ENCODE measurements at places on chromosomes 2 and 18. TPM values are rescaled to one million over a fixed set of nuclear protein-coding genes. Genes with fewer than 3 reads are reported as not detected.

The HOXD12 gene
- total RNA-seq, result not detected

The MFSD2B gene
- total RNA-seq, result 0.13 TPM

The PSMA8 gene
- not detected for total RNA-seq

The SLC39A6 gene
- total RNA-seq, result 186 TPM

The ING5 gene
- 40.1 TPM for total RNA-seq

The SIGLEC15 gene
- total RNA-seq, result 1.8 TPM

The ANKRD36C gene
- 29.8 TPM for total RNA-seq

The IL37 gene
- not detected for total RNA-seq

The SERPINB8 gene
- total RNA-seq, result 14.3 TPM

The KANSL1L gene
- 20.5 TPM for total RNA-seq

The GPR45 gene
- not detected for total RNA-seq

The GKN2 gene
- total RNA-seq, result not detected

The ANKRD62 gene
- total RNA-seq, result not detected

The DUSP2 gene
- total RNA-seq, result 2.9 TPM

The IMMT gene
- total RNA-seq, result 47.3 TPM

The COL6A3 gene
- total RNA-seq, result 2,074 TPM

The ERFE gene
- total RNA-seq, result 0.56 TPM

The PDCD1 gene
- total RNA-seq, result not detected

The BOLL gene
- not detected for total RNA-seq

The LAMA3 gene
- total RNA-seq, result 3.8 TPM

The MC4R gene
- total RNA-seq, result not detected

The TGFA gene
- 2.8 TPM for total RNA-seq

The SERPINB13 gene
- not detected for total RNA-seq

The SLC19A3 gene
- 0.78 TPM for total RNA-seq

The RNF152 gene
- total RNA-seq, result 36.8 TPM

Measured in smooth muscle cell of the pulmonary artery (primary cell).